ENCODE measurements at places on chromosomes 3 and 15.

GRCh38 chr3:66450390-66451022 lies 50.3 kb downstream of the LRIG1 start:
- no peak for DNase-seq

GRCh38 chr3:5565026-5565425 lies 377.5 kb downstream of the EDEM1 start:
- DNase-seq: no peak

GRCh38 chr3:61032991-61033390 lies 218.3 kb downstream of the FHIT start:
- DNase-seq: no peak

DNA sequence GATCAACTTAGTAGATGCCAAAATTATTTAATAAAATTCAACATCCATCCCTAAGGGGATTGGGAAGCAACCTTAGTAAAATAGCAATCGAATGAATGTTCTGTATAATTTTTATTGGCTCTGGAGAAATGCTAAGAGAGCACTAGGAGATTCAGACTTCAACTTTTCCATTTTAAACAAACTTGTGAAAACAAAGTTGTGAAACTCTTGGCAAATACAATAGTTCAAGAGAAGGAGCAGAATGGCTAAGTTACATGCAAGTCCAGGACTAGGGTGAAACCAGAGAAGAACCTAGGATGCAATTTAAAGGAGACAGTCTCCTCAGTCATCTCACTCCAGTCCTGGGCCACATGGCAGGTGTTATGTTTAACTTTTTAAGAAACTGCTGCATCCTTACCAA lies 16.7 kb upstream of the ZNF280D start:
- DNase-seq: no peak

- DNase-seq: no peak
Observed at GRCh38 chr3:34858067-34858660, 781.2 kb upstream of the ARPP21 start.

DNA sequence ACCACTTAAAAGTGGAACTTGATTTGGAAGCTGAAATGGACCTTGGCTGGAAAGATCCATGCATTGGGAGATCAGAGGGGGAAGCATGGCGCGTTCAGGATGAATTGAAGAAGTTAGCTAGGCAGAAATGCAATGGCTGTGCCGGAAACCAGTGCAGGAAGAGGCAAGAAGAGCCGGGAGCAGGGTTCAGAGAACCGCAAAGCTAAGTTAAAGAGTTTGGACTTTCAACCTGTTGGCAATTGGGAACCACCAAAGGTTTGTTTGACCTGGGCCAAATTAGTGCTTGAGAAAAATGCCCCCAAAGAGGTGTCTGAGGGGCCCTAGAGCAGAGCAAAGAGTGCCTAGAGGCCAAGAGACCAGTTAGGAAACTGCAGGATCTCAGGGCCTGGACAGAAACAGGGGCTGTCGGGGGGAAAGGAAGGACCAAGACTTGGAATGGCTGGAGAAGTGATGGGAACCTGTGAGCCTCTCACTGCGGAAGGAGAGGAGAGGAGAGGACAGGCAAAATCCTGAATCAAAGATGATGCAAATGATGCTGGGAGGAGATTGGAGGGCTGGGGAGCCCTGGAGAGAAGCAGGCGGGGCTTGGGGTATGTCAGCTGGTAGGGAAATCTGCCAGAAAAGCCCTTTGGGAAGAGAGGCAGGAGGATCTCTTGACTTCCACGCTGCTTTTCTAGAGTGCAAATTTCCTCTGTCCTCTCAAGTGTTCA lies 49.3 kb downstream of the FAM174B start:
- no peak for DNase-seq

DNA sequence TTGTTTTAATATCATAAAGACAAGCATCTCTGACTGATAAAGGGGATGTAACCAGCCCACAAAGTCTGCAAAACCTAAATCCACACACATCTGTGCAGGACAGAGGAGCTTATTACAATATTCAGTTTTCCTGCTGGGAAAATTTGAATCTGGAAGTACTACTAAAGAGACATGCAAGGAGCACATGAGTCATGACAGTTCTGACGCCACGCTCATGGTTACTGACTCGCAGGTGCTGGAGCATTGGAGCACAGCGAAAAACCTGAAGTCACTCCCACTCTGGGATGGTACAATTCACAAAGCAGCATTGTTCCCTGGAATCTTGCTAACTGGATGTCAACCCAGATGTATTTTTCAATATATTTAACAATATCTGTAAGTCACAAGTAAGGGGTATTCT lies 7.6 kb upstream of the ISL2 start:
- DNase-seq: no peak

- DNase-seq: no peak
Observed at GRCh38 chr3:122967356-122967755, 60.2 kb downstream of the SEMA5B start.

- DNase-seq: no peak
Observed at GRCh38 chr3:47836986-47837385, 34.0 kb downstream of the DHX30 start.

GRCh38 chr3:189995129-189995528 lies 125.6 kb downstream of the P3H2 start:
- no peak for DNase-seq

DNA sequence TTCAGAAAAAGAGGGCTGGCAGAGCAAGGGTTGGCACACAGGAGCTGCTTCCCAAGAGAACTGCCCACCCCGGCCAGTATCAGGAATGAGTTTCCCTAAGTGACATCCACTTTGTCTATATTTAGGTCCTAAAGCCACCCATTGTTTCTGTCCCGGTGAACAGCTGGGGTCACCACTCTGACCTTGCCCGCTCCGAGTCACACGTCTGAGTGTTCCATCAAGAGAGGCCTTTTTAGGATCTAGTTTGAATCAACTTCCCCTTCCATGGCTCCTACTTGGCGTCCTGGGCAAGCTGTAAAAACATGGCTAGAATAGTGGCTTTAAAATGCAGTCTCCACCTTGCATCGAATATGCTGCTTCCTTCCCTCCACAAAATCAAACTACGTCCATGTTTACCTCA lies 109.6 kb upstream of the ARHGEF3 start:
- DNase-seq: no peak

- no peak for DNase-seq
Observed at GRCh38 chr3:183233966-183234365, 19.1 kb upstream of the B3GNT5 start.

Measured in stimulated activated CD4-positive, alpha-beta T cell treated with anti-CD3 and anti-CD28 coated beads, Interleukin-2, amount 100 ng/mL, for 24 hours (primary cell).